ENCODE measurements at places on chromosomes 11 and 22.

GRCh38 chr11:108370990-108371389 is 96.3 kb downstream of the C11orf65 start:
- DNase-seq: no peak

DNA sequence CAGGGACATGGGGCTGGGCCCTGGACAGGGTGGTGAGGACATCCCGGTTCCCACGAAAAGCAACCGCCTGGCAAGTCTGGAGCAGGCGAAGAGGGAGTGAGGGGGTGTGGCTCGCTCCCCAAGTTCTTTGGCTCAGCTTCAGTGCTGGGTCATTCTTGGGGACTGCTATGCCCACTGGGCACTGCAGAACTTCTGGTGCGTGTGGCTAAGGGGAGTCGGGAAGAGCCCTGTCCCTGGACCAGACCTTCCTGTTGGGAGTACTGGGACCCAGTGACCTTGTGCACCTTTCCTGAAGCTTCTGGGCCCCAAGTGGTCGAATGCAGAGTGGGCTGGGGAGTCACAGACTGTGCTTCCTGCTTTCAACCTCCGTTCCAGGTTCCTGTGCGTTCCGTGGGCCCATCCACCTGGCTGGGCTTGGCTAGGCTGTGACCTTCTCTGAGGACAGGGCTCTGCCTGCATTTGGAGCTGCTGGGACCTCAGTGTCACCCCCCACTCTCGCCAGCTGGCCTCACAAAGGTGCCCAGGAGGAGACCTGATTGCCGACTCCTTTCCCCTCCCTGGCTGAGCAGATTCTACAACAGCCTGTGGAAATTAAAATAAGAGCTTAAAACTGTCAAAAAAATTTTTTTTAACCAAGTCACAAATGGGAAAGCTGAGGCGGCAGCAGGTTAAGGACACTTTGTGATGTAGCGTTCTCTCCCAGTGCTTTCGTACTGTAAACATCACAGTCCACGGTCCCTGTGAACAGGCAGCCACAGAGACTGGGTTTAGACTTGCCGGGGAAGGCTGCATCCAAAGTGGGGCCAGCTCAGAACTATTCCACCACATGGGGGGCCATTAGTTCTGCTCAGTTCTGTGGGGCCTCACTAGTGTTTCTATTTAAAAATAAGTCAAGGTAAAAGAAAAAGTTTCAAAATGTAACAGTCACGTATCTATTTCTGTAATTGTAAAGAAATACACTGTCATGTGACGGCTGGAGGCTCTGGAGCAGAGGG is 63.8 kb upstream of the WNT7B start:
- no peak for DNase-seq

- DNase-seq: no peak
Observed at GRCh38 chr11:113282898-113283437, 31.4 kb upstream of the TTC12 start.

GRCh38 chr11:26199331-26200095 is 132.4 kb upstream of the ANO3 start:
- DNase-seq: no peak

DNA sequence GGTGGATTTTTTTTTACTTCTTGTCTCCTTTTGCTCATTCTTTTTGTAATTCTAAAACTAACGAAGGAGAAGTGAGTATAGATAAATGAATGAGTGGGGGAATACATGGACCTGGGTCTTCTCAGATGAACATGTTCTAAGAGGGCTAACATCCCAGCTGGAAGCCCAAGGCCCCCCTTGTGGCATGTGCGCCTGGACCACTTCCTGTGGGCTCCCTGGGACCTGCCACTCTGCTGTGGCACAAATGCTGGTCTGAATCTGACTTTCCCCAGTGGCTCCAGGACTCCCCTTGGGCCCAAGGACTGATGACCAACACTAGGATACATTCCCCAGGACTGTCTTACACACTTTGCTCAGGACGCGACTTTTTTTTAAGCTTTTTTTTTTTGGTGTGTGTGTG is 32.7 kb upstream of the ALX4 start:
- no peak for DNase-seq

GRCh38 chr22:43446916-43447315 is 35.1 kb downstream of the MPPED1 start:
- DNase-seq: peak; percentile 88

- DNase-seq: no peak
Observed at GRCh38 chr11:103901656-103902055, 134.8 kb upstream of the DDI1 start.

DNA sequence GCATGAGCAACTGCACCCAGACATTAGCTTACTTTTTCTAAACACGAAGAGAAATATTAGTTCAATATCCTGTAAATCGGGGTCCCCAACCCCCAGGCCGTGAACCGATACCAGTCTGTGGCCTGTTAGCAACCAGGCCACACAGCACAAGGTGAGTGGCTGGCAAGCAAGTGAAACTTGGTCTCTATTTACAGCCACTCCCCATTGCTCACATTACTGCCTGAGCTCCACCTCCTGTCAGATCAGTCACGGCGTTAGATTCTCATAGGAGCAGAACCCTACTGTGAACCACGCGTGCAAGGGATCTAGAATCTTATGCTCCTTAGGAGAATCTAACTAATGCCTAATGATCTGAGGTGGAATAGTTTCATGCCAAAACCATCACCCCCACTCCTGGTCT is 27.8 kb upstream of the DEPDC7 start:
- no peak for DNase-seq

DNA sequence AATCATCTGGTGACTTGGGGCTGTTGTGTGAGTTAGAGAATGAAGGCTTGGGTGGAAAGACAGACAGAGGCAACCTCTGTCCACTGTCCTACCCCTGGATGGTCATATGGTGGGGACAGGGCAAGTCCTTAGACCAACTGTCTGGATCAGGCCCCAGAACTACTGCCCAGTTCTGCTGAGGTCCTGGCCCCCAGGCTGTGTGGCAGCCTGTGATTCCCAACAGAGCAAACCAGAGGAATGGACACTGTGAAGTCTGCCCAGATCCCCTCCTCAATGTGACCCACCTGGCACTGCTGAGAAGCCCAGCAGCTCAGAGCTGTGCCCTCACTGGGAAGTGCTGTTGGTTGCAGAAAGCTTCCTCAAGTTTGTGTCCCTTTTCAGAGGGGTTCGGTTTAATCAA is 69.0 kb downstream of the GGTLC2 start:
- no peak for DNase-seq

DNA sequence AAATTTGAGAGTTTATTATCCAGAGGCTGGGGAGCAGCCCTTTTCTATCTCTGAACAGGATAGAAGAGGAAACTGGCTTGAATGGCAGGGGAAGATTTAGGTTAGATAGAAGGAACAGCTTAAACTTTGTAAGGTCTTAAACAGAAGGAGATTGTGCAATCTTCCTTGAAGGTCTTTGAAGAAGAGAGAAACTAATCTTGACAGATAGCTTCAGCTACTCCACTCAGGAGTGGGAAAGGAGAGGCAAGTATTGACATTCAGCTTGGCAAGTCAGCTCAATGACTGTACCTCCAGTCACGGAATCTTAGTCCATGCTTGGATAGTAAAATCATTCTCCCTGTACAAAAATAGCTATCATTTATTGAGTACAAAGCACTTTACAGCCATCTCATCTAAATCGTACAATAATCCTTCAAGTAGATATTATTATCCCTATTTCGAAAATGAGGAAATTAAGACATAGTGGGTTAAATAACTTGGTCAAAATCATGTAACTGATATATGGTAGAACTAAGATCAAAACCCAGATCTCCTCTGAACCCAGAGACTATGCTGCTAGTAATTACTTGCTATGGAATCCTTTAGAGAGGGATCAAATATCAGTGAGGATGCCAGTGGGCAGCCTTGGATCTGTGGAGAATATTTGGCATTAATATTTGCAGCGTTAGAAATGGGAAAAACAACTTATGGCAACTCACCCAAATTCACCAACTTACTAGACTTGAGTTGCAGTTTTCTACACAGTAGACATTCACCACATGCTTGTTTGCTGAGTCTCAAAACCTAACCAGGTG is 14.6 kb downstream of the C11orf97 start:
- DNase-seq: no peak

GRCh38 chr22:26359156-26359555 is 69.9 kb upstream of the ASPHD2 start:
- no peak for DNase-seq

DNA sequence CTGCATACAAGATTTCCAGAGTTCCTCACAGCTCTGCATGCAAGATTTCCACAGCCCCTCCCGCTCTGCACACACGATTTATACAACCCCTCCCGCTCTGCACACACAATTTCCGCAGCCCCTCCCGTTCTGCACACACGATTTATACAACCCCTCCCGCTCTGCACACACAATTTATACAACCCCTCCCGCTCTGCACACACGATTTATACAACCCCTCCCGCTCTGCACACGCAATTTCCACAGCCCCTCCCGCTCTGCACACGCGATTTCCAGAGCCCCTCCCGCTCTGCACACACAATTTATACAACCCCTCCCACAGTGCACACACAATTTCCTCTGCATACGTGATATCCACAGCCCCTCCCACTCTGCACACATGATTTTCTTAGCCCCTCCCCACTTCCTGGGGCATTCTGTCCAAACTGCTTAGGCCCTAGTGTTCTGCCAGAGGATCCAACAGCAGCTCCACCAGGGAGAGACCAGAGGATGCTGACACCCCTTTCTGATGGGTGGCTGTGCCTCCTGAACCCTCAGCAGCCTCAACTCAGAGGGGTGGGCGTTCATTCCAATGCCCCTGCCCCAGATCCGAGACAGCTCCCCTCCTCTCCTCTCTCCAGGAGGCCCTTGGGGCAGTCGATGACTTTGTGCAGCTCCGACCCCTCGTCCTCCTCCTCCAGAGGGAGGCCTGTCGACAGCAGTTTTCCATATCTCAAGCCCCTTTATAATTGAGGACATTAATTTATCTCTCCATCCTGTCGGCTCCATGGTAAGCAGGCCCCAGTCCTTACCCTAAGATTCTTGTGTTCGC is 671.7 kb downstream of the BRD1 start:
- DNase-seq: peak; percentile 26

GRCh38 chr11:129814244-129815014 is 1.2 kb upstream of the TMEM45B start:
- DNase-seq: no peak

DNA sequence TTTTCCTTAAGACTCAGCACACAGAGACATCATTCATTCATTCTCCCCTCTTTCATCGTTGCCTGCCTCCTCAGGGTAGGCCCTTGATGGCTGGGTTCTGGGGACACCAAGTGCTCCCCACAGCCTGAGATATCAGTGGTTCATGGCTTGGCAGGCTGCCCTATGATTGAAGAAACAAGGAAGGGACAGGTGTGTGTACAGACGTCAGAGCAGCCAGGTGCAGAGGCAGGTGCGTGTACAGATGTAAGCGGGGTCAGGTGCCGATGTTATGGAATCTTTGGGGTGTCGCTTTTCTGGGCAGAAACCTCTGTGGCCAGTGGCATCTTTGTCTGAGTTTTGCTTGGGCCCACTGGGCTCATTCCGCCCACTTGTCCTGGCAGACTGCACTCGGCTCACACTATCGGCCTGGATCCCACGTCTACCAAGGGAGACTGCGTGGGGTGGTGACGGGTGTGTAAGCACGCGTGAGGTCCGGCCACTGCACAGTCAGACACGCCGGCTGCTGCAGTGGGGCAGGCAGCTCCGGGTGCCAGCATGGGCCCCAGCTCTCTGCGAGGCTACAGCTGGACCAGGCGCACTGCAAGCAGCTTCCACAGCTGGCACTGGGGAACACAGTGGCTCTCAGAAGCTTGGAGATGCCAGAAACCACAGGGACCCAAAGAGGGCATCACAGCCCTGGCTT is 20.9 kb upstream of the KIAA0930 start:
- peak; percentile 62 for DNase-seq

- no peak for DNase-seq
Observed at GRCh38 chr11:110860461-110860860, 148.2 kb upstream of the ARHGAP20 start.

DNA sequence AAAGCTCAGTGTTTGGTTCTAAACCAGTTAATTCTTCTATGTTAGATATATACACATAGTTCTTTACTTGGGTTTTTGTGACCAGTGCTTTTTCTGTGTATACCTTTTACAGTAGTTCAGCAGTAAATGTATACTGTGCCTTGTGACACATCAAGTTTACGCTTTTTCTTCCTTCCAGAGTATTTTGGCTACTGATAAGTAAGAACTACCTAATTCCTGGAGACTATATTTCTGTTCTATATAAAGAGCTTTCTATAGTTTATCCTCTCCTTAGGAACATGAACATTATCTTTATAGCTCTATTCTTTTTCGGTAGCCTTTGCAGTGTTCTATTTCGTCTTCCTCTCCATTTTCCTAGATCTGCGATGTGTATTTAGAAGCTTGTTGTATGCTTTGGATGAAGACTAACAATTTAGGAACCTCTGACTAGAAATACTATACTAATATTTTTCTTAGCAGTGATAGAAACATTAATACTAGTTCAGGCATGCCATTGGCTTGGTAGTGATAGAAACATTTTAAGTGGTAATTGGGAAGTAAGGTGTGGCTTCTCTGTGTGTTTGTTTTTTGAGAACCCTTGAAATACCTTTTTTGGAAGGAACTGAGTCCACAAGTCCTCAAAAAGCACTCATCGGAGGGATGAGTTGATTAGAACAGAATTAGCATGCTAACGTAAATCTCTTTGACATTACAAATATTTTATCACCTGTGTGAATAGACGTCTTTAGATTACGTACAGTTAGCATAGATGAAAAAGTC is 74.6 kb downstream of the ARHGEF12 start:
- peak; percentile 69 for DNase-seq

DNA sequence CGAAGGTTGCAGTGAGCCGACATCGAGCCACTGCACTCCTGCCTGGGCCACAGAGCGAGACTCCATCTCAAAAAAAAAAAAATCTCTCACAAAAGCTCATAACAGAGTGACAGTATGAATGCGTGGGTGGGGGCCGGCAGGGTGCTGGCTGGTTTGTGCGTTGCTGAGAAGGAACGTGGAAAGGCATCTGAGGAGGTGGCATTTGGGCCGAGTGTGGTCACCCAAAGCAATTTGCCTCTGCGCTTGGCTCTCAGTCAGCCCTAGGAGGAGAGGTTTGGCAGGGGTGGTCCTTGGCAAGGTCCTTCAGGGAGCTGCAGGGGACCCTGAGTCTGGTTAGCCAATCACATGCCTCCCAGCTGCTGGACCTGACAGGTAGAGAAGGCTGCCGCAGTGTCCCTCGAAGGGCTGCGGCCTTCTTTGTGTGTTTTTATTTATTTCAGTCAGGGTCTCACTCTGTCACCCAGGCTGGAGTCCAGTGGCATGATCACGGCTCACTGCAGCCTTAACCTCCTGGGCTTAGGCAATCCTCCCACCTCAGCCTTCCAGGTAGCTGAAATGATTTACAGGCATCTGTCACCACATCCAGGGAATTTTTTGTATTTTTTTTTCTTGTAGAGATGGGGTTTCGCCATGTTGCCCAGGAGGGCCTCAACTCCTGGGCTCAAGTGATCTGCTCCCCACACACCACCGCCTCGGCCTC is 23.5 kb upstream of the OSBPL5 start:
- no peak for DNase-seq

GRCh38 chr22:25359601-25360261 is 140.3 kb downstream of the CRYBB2 start:
- DNase-seq: no peak

DNA sequence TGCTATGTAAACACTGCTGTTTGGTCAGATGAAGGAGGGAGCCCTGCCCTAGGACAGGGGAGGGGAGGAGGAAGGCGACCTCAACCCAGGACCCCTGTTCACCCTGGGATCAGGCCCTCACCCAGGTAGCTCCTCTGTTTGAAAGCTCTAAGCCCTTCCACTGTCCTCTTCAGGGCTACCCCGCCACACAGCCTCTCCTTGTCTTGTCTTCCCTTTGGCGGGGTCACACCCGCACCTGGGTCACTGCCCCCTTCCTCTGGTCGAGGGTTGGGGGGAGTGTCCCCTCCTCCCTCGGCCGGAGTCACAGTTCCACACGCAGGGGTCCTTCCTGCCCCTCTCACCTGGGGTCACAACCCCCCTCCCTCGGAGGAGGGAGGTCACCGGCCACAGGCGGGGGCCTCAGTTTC is 463 bp upstream of the PTPMT1 start:
- no peak for DNase-seq

Data from NCI-H1105 treated with DMSO at 0.1 percent for 48 hours (cell line).